Panc1 (cell line): ENCODE measurements at places on chromosomes 1 and 21. TPM values are rescaled to one million over a fixed set of nuclear protein-coding genes. Genes with fewer than 3 reads are reported as not detected.

C8B gene
- total RNA-seq = not detected

SMIM1 gene
- total RNA-seq = 35.5 TPM

SHISAL2A gene
- total RNA-seq = 0.23 TPM

KMO gene
- total RNA-seq = 1.8 TPM

DNA sequence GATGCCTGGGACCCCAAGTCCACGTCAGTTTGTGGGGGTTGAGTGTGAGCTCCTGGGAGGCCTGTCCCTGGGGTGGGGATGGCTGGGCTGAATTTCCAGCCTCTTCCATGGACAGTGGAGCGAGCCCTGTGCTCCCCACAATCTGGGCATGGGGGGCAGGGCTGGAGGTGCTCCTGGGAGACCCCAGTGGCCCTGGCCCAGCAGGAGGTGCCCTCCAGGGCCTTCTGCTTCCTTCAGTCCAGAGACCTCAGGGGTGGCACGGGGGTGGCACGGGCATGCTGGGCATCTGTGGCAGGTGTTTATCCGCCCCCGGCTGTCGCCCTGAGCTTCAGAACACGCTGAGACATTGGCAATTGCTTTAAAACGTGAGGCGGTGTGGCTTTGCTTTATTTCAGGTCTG is 40.9 kb downstream of the MORN1 start:
- no peaks in the 10 kb centered on the region for H3K27me3 ChIP-seq
- no peak overlapping the region for H3K4me3 ChIP-seq
- H3K27ac ChIP-seq = no peak overlapping the region
- H3K4me1 ChIP-seq = no peaks in the 10 kb centered on the region

- DNase-seq = no peak
- H3K36me3 ChIP-seq = no peaks in the 10 kb centered on the region
- H3K27ac ChIP-seq = no peak overlapping the region
- H3K4me1 ChIP-seq = no peaks in the 10 kb centered on the region
- no peak overlapping the region for H3K4me3 ChIP-seq
These were observed 20.1 kb downstream of the CFHR5 start for GRCh38 chr1:196997423-196997822.

- no peak overlapping the region for H3K4me3 ChIP-seq
- no peaks in the 10 kb centered on the region for H3K27me3 ChIP-seq
- no peak for DNase-seq
- peaks cover 74% of the 10 kb centered on the region for H3K4me1 ChIP-seq
- 0 out of 2 replicates have a peak overlapping the region, but pooled peaks have one; percentile 29 for H3K27ac ChIP-seq
These were observed 16.2 kb upstream of the FAAP20 start for GRCh38 chr1:2210786-2211185.

KDM1A gene
- total RNA-seq = 120 TPM

PACC1 gene
- total RNA-seq = 11.5 TPM
